Esophagus mucosa (tissue), 1 donor: ENCODE measurements at places on chromosomes 6 and 20. TPM values are rescaled to one million over a fixed set of nuclear protein-coding genes. Genes with fewer than 3 reads are reported as not detected.

The ARMH2 gene
- total RNA-seq: not detected

The OR12D3 gene
- total RNA-seq: not detected

The ZKSCAN3 gene
- 2.4 TPM for total RNA-seq

The ERMARD gene
- total RNA-seq: 19.6 TPM

The SLC13A3 gene
- 0.92 TPM for total RNA-seq

The WFDC5 gene
- 4.3 TPM for total RNA-seq
